ENCODE measurements at places on chromosomes 7 and 10.

DNA sequence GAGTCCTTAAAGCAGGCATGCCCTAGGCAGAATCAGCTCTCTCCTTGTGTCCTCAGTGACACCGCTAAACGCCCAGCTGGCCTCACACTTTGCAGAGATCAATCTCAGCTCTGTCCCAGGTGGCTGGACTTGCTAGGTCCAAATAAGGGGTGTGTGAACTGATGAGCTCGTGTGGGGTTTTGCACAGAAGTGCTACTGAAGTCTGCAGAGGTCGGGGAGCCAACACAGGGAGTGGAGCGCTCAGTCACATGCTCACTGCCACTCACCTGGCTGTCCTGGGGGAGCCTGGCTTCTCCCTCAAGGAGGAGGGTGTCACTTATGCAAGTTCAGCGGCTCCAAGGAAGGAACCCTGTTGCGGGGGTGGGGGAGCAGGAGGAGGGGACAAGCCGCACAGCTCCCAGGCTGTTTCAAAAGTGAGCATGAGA lies 2.0 kb downstream of the ELN start:
- no peak for DNase-seq

DNA sequence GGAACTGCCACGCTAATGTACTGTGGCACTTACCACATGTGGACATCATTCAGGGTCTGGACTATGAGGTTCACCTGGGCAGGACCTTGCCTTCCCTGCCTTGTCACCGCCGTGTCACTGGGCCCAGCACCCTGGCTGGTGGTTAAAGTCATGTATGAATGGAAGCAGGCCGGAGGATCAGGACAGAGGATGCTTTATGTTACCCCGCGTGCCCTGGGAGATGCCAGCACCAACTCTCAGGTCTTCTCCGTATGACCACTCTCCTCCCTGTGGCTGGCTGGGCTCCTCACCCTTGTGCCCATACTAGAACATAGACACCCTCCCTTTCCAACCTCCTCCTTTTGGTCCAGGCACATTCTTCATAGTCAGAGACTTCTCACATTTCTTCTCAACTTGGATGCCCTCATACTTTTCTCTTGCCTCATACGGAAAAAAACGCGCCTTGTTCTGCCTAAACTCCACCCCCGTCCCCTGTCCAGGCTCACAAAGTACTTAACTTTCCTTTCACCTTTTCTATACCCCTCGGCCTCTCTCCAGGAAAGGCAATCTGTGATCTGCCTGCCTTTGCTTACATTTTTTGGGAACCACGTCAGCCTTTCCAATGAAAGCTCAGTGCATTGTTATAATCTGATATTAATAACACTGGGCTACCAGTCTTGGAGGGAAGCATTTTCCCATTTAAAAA lies 240.0 kb downstream of the TEX36 start:
- DNase-seq: no peak

DNA sequence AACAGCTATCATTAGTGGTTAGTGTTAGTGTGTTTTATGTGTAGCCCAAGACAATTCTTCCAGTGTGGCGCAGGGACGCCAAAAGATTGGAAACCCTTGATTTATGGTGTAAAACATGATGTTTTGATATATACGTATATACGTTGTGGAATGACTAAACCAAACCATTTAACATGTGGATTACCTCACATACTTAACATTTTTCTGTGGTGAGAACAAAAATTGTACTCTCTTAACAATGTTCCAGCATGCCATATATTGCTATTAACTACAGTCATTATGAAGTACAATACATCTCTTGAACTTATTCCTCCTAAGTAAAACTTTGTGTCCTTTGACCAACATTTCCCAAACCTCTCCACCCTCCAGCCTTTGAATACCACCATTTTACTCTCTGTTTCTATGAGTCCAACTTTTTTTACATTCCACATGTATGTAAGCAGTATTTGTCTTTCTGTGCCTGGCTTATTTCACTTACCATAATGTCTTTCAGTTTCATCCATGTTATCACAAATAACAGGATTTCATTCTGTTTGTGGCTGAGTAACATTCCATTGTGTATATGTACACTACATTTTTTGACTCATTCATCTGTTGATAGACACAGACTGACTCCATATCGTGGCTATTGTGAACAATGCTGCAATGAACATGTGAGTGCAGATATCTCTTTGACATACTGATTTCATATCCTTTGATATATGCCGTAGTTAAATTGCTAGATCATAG lies 42.2 kb upstream of the MAGI2 start:
- DNase-seq: peak; percentile 33

DNA sequence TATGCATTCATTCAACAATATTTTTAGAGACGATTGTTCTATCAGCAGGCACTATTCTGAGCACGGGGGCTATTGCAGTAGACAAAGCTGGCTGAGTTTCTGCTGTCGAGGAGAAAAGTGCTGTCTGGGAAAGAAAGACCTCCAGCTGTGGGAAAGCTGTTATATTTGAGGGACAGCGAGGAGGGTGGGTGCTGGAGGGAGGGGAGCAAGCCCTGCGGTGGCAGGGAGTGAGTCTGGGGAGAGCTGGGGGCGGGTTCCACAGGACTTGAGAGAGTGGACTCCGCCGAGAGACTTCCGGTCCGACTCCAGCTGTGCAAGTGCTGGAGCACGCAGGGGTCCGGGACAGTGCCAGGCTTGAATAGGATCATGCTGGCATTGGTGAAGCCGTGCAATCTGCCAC lies 602.1 kb upstream of the FOXK1 start:
- no peak for DNase-seq

DNA sequence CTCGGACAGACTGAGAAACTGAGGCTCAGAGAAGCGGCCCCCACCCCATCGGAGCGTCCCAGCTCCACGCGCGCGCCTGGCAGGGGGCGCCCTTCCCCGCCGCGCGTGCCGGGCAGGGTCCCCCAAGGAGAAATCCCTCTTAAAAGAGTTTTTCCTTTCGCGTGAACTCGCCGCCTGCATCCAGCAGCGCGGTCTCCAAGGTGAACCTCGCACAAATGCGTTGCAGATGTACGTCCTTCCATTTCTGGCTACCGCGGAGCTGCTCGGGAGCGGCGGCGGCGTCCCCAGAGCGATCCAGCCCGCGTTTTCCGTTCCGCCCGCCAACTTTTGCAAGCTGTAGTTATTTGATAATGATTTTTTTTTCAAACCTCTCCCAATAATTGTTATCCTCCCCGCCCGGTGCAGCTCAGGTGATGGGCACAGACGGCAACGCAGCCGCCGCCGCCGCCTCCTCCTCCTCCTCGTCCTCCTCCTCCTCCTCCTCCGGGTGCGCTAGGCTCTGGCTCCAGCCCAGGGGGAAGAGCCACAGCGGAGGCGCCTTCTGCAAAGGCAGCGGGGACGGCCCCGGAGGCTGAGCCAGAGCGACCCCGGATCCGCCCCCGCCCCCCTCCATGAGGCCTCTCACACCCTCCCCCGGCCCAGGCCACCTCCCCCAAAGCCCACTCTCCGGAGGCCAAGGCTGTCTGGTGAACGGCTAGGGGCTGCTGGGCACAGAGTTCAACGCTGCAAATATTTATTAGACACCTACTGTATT lies 74.0 kb upstream of the CUX1 start:
- peak; percentile 47 for DNase-seq

- DNase-seq: no peak
These were observed 4.2 kb downstream of the AUTS2 start for GRCh38 chr7:69602522-69602921.

DNA sequence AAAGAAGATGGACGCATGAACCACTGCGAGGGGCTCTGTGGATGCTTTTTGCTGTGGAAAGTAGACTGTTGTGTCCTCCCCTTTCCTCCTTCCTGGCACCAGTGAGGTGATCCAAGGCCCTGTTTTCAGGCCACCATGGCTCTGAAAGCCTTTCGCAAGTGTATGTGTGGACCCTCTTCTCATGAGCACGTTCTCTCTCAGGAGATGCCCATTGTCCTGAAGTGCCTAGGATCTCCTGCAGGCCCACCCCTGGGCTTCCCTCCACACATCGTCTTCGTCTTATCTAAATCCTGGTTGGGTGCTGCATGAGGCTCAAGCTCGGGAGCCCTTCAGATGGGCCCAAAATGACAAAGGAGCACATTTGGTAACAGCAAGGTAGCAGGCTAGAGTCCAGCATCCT lies 188.2 kb downstream of the PTPN20 start:
- DNase-seq: no peak

DNA sequence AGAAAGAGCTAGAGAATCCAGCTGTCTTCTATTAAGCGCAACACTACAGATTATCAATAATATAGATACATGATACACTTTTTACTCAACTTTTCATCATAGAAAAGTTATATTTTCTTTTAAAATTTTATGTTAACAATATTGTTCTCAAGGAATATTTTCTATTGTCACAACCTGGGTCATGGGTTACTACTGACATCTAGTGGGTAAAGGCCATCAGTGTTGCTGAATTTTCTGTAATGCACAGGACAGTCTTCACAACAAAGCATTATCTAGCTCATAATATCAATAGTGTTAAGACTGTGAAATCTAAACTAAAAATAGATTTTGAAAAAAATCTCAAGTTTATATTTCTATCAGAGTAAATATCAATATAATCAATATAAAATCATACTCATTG lies 209.8 kb downstream of the ZNF33B start:
- DNase-seq: peak; percentile 1

DNA sequence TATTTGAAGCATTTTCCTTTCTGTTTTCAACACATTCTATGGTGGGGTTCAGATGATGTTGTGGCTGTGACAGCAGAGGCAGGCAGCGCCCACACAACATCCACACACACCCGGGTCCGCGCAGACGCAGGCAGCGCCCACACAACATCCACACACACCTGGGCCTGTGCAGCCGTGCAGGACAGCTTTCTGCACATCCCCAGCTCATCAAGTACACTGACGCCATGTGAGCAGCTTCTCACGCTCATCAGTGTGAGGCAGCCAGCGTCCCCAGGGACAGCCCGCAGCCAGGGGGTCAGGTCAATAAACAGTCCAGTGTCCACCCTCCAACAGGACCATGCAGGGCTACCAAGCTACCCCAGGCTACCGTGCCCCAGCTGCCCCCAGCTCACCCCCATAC lies 272.8 kb upstream of the TCERG1L start:
- no peak for DNase-seq

GRCh38 chr10:5469353-5470061 lies 29.9 kb downstream of the CALML5 start:
- no peak for DNase-seq
